Activated T-cell treated with anti-CD3 and anti-CD28 coated beads for 48 hours (primary cell): ENCODE measurements at places on chromosomes 13 and 19.

- DNase-seq = no peak
Observed at GRCh38 chr13:109209526-109209925, 576.9 kb downstream of the IRS2 start.

DNA sequence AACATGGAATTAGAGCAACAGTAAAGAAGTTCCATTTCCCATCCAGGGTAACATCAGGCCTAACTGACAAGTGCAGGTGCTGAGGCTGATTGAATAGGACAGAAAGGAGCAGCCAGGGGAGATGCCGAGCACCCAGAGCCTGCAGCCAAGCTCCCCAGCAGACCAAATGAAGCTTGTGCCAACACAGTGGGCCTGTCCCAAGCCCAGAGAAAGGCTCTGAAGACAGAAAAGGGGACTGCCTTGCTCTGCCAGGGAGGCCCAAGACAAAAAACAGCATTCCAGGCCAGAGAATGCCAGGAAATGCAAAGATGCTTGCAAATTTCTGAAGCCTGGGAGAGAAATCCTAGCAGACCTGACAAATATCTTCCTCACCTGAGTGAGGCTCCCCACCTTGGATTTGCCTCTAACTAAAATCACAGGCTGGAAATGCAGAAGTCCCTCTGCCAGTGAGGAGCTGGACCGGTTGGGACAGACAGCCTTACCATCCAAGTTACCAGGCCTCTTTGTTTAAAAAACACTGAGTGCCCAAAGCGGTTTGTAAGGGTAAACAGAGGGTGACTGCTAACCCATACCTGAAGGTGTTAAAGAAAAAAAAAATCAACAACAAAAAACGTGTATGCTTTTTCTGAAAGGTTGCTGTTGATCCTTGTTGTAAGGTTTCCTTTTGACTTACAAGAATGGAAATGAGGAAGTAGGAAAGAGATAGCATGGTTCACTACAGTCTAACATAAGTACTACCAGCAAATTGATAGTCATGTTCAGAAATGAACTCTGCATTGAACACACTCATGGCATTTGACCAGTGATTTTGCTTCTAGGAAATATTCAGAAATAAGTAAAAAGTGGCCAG is 11.8 kb upstream of the HMGB1 start:
- no peak for DNase-seq

DNA sequence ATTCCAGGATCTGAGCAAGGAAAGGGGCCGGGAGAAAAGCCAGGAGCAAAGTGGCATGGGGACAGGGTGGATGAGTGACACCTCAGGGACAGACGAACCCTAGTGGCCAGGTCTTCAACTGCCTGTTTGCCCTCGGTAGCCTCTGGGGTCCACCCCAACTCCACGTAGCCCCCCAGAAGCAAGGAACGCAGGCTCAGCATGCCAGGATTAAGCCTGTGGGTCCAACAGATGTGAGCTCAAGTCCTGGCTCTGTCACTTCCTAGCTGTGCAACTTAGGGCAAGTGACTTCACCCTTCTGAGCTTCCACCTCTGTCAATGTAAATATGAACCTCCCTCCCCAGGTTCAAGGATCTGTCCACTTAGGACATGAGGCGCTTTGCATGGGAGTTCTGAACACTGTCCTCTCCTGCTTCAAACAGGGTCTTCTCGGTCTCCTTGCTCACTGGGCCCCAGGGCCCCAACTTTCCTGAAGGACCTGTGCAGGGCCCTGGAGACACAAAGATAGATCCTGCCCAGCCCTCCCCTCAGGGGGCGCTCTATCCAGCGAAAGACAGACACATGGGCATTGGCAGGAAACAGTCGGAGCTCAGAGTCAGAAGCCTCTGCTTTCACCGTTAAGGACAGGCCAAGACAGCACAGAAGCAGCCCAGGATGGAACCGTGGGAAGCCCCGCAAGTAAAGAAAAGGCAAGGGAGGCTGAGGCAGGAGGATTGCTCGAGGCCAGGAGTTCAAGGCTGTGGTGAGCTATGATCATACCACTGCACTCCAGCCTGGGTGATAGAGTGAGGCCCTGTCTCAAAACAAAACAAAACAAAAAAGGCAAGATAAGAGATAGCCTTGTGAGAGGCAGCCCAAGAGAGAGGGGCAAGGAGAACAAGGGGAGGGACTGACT is 13.2 kb downstream of the SYDE1 start:
- DNase-seq = no peak

GRCh38 chr19:44988896-44989556 is 12.2 kb upstream of the RELB start:
- DNase-seq = peak; percentile 53

- DNase-seq = peak; percentile 56
Observed at GRCh38 chr19:11375143-11375948, 880 bp downstream of the SWSAP1 start.

- DNase-seq = no peak
Observed at GRCh38 chr19:58284199-58284598, 5.4 kb downstream of the ZNF8 start.

DNA sequence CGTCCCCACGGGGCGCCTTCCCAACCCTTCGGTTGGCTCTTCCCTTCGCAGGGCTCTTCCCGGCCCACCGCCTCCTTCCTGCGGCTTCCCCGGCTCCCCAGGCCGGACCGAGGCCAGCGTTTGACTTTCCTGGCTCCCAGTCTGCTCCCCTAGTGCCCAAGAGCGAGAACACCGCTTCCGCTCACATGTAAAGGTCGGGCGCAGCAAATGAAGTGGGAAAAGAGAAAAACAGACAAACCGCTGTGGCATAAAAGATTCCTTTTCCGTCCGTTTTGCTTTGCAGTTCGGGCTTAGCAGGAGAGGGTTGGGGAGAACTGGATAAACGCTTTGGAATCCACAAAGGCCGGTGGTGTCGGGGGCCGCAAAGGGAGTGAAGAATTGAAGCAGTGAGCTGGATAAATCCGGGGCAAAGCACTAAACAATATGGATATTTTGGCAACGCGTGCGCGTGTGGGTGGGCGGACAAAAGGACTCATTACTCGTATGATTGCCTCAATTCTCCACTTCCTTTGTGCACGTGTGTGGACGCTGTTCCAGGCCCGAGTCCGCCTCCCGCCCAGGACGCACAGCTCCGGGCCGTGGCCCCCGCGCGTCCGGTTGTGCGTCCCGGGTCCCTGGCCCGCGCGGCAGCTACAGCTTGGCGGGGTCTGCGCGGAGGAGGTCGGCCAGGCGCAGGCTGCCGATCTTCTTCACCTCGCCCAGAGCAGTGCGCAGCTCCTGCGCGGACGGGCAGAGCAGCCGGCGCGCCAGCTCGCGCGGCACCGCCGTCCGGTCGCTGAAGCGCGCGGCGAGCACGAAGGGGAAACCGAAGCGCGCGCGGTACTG is 8.6 kb upstream of the CDX2 start:
- DNase-seq = no peak

- DNase-seq = no peak
Observed at GRCh38 chr13:43196750-43197370, 173.5 kb downstream of the DNAJC15 start.

GRCh38 chr13:40084934-40085333 is 429.5 kb downstream of the COG6 start:
- DNase-seq = no peak

DNA sequence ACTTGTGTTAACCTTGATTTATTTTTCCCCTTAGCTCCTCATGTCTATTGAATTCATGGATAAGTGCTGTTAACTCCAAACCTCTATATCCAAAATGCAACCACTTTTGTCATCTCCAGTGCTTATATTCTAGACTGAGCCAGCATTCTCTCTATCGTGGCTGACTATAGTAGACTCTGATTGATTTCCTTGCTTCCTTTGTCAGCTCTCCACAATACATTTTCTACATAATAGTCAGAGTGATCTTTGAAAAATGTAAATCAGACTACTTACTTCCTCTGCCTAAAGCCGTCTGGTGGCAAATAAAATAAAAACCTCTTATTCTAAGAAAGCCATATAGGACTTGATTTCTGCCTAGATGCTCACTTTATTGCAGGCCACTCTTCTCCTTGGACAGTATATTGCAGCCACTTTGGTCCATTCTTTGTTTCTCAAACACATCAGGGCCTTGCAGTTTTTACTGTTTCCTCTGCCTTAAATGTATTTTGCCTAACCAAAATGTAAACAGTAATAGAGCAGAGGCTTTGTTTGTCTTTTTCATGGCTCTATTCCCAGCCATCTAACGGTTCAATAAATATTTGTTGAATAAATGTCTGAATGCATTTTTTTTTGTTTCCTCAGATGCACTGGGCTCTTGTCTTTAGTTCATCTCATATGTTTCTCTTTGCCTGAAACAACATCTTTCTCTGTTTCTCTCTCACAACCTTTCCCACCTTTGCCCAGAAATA is 243.6 kb upstream of the CSNK1A1L start:
- DNase-seq = no peak

- peak; percentile 34 for DNase-seq
Observed at GRCh38 chr19:10855879-10856522, 7.8 kb downstream of the C19orf38 start.
